ENCODE measurements at places on chromosomes 6 and 20. TPM values are rescaled to one million over a fixed set of nuclear protein-coding genes. Genes with fewer than 3 reads are reported as not detected.

DNA sequence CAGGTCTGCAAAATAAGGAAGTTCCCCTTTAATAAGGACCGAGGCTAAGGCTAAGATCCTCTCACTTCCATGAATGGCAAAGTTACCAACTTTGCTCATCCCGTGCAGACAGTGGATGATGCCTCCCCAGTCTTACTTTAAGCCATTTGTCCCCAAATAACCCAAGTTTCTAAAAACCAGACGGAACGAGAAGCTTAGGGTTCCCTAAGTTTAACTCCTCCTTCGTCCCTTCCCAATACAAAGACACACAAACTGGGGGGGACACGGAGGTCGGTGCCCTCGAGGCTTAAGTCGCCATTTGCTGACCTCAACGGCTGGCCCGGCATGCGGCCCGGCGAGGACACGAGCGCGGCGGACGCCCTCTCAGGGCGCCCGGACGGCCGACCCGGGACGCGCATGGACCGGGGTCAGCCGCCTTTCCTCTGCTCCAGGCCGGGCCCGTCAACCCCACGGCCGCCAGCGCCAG, 527 bp downstream of the FBXO30 start:
- no peak for DNase-seq

GRCh38 chr20:61500791-61501321, 248.8 kb downstream of the CDH4 start:
- DNase-seq: no peak

DNA sequence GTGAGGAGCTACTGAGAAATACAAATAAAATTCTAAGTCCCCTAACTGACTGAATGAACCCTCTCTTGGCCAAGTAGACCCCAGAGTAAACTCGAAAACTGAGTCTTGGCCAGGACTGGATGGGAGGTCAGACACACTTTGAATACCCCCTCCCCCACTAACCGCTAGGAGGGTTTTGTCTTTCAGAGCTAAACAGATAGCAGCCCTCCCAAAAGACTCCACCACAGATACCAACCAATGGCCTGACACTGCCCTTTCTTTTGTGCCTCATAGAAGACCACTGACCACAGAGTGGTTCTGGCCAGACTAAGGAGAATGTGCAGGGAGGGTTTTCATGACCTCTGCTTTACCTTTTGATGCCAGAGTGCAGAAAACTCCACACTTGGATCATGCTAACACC, 42.1 kb downstream of the SPACA1 start:
- no peak for DNase-seq

DNA sequence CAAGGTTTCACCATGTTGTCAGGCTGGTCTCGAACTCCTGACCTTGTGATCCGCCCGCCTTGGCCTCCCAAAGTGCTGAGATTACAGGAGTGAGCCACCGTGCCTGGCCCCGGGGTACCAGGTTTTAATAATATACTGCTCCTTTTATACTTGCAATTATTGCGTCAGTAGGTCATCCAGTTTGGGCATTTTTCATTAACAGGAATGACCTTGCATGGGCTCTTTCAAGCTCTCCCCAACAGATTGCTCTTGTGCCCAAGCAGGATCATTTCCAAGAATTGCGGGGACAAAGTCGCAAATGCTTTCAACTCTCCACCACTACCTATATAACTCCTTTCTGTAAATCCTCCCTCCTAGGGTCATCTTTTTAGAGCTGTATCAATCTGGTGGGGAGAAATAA, 23.8 kb downstream of the STK38 start:
- DNase-seq: no peak

- no peak for DNase-seq
Measured at GRCh38 chr6:26447257-26447656, 7.0 kb downstream of the BTN3A3 start.

DNA sequence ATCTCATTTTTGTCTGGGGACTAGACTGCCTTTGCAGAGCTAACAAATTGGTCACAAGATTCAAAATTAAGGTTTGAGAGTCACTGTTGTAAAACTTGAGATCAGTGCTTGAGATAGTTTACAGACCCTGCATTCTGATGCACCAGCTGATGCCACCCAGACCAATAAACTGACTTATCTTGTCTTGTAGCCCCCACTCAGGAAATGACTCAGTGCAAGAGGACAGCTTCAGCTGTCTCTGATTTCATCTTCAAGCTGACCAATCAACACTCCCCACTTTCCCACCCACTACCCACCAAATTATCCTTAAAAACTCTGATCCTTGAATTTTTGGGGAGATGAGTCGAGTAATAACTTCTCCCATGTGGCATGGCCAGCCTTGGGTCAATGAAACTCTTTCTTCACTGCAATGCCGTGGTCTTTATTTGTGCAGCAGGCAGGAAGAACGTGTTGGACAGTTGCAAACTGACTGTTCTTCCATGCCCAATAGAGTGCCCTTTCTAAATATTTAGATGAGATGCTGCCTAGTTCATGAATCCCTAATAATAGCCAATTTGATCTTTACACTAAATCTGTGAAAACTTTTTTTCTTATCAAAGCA, 48.3 kb upstream of the PROKR2 start:
- no peak for DNase-seq

DNA sequence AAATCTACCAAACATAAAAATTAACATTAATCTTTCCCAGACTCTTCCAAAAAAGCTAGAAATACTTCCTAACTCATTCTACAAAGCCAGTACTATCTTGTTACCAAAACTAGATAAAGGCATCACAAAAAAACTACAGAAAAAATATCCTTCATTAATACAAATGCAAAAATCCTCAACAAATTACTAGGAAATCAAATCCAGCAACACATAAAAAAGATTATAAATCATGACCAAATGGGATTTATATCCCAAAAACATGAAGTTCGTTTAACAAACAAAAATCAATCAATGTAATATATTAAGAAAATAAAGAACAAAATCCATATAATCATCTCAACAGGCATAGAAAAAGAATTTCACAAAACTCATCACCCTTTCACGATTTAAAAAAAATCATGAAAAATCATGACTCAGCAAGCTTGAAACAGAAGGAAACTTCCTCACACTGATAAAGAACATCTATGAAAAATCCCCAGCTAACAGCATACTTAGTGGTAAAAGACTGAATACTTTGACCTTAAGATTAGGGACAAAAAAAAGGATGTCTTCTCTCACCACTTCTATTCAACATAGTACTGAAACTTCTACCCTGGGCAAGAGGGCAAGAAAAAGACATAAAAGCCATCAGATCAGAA, 43.2 kb downstream of the RANBP9 start:
- no peak for DNase-seq

- DNase-seq: no peak
Measured at GRCh38 chr6:52245425-52245824, 1.1 kb upstream of the IL17F start.

DNA sequence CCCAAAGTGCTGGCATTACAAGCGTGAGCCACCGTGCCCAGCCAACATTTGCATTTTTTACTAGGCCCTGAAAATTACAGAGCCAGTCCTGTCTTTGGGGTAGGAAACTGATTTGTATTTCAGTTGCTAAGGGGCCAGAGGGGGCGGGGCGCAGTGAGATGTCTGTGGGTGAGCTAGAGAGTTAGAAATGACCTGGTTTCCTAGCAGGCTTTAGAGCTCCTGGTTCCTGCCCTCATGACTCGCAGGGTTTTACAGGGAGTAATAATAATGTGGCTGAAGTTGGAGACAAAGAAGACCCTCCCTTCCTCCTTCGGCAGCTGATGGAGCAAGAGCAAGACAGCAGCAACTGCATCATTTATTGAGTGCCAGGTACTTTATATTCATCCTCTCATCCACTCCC, 131.5 kb downstream of the TFAP2C start:
- DNase-seq: no peak

GRCh38 chr6:34723203-34723602, 26.6 kb upstream of the ILRUN start:
- DNase-seq: no peak

SLC35F1 gene
- total RNA-seq: not detected

OCSTAMP gene
- not detected for total RNA-seq

CD24 gene
- 2.0 TPM for total RNA-seq

GCNT2 gene
- 2.8 TPM for total RNA-seq

TBX18 gene
- total RNA-seq: not detected

CRISP3 gene
- not detected for total RNA-seq

ZNF311 gene
- total RNA-seq: 0.87 TPM

SLC17A2 gene
- 0.55 TPM for total RNA-seq

SPTLC3 gene
- total RNA-seq: 0.68 TPM

ANKEF1 gene
- total RNA-seq: 0.25 TPM
